Putamen (tissue), 1 donor: ENCODE measurements at places on chromosomes 11 and 22.

DNA sequence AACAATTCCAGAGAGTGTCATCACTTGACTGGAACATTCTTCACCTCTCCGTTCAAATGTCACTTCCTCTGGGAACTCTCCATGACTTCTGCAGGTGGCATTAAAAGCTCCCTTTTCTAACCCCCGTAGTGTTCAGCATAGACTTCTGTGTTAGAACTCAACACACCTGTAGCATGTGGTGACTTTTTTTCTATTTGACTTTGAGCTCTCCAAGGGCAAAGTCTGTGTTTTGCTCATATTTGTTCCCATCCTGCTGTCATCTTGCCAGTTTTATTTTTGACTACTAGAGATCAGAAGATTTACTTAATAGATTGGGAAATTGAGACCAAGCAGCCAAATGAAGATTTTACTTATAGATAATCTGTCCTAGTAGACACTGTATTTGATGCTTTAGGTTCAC, 367.1 kb downstream of the INSC start:
- DNase-seq, result no peak

- DNase-seq, result no peak
Observed at GRCh38 chr11:15127341-15127740, 12.6 kb downstream of the INSC start.

DNA sequence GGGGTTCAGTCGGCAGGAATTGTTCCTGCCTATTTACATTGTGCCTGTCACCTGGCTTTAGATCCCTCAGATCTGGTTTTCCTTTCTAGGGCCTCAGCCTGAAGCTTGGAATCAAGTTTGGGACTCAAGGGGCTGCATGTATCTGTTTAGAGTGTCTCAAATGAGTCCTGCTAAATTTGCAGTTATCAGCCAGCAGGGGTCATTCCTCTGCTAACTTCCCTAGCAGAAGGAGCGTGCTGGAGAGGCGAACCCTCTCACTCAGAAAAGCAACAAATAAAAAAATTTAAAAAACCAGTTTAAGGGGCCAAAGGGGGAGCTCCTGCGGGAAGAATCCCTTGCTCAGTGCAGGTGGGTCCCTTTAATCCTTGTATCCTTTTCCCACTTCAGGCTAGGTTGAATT, 1220.2 kb downstream of the JRKL start:
- DNase-seq, result no peak

GRCh38 chr11:80096736-80097135, 655.9 kb upstream of the TENM4 start:
- no peak for DNase-seq

DNA sequence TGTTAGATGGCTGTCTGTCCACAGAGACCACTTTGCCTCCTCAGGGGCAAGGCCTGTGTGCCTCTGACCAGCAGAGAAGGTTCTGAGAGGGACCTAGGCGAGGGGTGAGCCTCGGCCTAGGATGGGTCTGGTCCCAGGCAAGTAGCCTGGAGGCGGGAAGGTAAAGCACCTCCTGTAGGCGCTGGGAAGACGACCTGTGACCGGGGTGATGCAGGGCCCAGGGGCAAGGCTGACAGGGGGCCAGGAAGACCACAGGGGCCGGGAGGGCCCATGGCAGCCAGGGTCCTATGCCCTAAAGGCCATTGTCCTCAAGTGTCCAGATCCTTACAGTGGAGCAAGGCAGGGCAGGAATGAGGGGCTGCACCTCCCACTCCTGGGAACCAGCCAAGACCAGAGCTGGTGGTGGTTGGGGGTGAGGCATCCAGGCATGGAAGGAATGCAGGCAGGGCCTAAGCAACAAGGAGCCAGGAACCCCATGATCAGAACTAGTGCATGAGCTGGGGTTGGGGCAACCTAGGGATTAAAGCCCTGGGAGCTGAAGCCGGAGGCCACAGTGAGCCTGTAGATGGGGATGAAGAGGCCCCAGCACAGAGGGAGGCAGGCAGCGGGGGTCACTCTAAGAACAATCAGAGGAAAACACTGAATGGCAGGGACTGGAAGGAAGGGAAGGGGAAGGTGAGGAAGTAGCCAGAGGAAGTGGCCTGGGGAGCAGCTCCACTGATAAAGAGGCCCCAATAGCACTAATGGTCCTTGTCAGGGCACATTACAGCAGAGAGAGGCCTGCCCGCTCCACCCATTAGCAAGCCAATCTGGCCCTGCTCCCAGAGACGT, 32.9 kb upstream of the KLHL35 start:
- no peak for DNase-seq

DNA sequence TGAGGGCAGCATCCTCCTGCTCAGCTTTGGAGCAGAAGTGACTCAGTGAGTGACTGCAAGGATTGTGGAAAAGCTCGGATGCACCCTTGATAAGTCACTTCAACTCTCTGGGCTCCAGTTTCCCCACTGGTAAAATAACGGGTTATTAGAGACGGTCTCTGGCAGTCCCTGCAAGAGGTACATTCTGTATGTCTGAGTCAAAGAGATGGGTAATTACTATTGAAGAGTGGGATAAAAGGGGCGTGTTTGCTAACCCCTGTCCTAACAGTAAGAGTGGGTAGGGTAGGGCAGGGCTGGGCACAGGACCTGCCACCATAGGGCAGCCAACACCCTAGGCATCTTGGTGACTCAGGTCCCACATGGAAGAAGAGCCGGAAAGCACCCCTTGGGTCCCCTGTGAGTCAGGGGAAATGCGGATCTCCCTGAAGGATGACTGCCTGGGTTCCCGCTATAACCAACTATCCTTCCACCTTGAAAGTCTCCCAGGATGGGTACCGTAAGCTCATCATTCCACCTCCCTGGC, 7.3 kb upstream of the AHNAK start:
- no peak for DNase-seq

DNA sequence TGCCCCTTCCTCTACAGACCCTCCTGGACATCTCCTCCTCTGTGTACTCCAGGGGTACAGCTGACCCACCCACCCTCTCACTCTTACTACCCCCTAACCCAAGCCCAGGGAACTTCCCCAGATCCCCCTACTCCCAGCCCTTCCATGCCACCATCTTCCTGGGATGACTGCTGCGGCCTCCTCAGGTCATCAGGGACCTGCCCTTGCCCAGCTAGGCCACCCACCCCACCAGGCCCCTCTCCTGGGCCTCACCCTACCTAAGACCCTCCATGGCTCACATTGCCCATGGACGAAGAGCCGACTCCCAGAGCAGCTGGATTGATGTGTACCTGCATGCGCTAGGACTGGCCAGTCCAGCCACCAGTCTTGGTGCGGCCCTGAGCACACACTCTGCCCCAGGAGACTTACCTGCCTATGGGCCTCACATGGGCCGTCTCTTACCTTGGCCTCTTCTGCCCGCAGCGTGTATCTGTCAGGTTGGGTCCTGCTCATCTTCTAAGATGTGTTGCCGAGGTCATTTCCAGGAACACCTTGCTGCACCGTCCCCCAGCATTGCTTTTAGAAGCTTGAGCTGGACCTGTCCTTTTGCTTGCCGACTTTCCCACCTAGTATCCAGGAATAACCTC, 2.0 kb upstream of the CLDN5 start:
- DNase-seq, result no peak

GRCh38 chr11:15707971-15708370, 593.2 kb downstream of the INSC start:
- DNase-seq, result peak; percentile 13

DNA sequence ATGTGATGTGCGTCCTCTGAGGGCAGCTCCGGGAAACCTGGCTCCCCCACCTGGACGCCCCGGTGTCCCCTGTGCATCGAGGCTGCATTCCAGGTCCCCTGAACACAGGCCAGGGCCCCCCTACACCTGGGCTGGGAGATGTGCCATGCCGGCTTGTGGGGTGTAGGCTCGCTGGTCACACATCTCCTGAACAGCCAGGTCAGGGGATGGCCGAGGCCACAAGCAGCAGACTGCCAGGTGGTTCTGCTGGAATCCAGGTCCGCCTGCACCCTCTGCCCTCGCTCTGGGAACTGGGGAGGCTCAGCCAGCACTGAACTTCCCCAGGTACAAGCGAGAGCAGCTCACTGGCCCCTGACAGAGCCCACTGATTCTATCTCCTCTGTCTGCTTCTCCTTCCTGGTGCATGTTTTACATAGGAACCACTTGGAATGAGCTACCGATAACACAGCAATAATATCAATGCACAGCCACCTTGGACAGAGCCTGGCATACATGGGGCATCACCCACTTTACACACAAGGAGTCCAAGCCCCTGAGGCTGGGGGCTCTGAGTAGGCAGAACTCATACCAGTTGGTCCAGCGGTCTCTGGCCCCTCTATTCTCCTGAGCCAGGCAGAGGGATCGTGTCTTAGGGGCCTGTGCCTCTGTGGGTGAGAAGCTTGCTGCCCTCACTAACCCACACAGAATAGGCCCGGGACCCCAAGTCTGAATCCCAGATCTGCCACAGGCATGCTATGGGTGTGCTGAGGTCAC, 46.8 kb downstream of the TBX1 start:
- no peak for DNase-seq

DNA sequence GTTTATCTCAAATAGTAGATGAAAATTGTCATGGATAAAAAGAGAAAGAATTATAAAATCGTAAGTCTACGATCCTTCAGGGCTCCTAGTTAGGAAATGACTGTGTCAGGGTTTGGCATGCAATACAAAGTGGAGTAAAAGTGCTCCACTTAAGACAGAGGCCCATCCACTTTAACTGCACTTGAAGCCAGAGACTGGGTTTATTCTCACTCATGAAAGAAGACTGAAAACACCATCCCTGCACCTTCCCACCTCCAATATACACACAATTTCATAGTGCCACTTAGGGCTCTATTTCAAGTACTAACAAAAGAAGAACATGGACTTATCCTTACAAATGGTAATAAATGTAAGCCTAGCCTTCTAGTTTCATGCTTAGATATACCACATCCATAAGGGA, 70.7 kb downstream of the ANO5 start:
- no peak for DNase-seq

- no peak for DNase-seq
Observed at GRCh38 chr22:47123827-47124442, 361.5 kb downstream of the TBC1D22A start.

GRCh38 chr11:120086651-120087050, 51.3 kb downstream of the TRIM29 start:
- no peak for DNase-seq

- no peak for DNase-seq
Observed at GRCh38 chr11:19886498-19886897, 173.9 kb downstream of the NAV2 start.
